ENCODE measurements at places on chromosomes 7 and 10. TPM values are rescaled to one million over a fixed set of nuclear protein-coding genes. Genes with fewer than 3 reads are reported as not detected.

- DNase-seq: no peak
- H3K27me3 ChIP-seq: no peaks in the 10 kb centered on the region
- no peaks in the 10 kb centered on the region for H3K4me1 ChIP-seq
- no peak overlapping the region for H3K27ac ChIP-seq
Observed at GRCh38 chr10:21272643-21273399, 252.7 kb downstream of the SKIDA1 start.

The MYH16 gene
- not detected for polyA plus RNA-seq

DNA sequence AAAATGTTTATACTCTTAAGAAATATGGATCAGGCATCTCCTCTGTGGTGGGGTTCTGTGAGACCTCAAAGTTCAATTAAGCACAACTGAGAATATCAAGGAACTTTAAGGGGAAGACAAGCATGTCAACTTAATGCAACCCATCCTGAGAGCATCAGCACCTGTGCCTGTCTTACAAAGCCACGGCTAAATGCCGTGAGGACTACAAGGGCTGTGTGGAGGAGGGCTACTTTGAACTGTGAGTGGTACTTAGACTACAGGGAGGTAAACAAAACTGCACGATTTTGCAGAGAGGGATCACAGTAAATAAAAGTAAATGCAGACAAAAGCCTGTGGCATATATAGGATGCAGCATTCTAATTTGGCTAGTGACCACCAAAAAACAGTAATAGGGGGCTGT, 139.1 kb downstream of the ATE1 start:
- no peaks in the 10 kb centered on the region for H3K27me3 ChIP-seq
- no peaks in the 10 kb centered on the region for H3K4me1 ChIP-seq
- no peak overlapping the region for H3K4me3 ChIP-seq
- no peak for DNase-seq
- no peak overlapping the region for H3K27ac ChIP-seq

DNA sequence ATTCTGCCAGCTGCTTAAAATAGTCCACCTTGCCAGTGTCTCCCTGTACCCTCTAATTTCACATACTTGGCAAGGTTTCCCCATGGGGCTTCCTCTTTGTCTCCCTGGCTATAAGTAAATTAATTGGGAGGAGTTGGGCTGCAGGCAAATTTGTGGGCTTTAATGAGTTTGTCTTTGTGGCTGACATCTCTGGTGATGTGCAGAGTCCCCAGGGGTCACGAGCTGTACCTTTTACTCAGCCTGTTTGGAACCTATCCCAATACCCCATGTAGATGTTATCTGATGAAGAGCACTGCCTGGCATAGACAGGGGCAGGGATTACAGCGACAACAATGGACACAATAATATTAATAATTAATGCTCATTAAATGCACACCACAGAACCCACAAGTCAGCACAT, 132.5 kb downstream of the SLIT1 start:
- no peaks in the 10 kb centered on the region for H3K4me1 ChIP-seq
- H3K27ac ChIP-seq: no peak overlapping the region
- no peaks in the 10 kb centered on the region for H3K36me3 ChIP-seq
- no peak for DNase-seq
- peaks cover 15% of the 10 kb centered on the region for H3K27me3 ChIP-seq

GRCh38 chr7:27739909-27740448, at the start of gene TAX1BP1:
TAX1BP1 (plus strand) TSS chr7:27740162; CDS start chr7:27748525, 8,363 bp downstream.
- no peaks in the 10 kb centered on the region for H3K27me3 ChIP-seq
- H3K4me1 ChIP-seq: peaks cover 25% of the 10 kb centered on the region

DNA sequence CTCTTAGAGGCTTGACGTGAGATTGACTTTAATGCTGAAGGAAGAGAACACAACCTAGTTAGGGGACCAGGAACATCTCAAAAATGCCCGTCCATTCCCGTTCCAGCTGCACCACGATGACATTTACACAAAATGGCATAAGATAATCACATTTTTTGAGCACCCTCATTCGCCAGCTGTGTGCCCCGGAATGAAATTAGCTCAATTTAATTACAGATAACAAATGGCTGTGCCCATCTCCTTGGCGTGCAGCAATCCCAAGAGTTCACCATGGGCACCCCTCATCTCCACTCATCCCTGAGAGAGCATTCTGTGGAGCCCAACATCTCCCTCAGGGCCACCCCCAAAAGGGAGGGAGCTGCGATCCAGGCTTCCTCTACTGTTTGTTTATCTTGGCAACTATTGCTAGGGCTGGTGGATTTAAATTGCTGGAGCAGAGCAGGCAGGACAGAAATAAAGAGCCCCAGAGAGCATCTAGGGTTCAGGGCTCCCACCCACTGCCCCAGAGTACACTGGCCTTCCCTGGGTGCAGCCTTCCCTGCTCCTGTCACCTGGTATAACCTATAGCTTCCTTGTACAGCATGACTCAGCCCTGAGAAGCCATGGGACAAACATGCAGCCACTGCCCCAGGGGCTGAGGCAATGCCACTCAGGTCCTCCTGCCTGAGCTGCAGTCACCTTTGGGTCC, 263.5 kb downstream of the ZEB1 start:
- DNase-seq: peak; percentile 39
- no peak overlapping the region for H3K4me3 ChIP-seq

DNA sequence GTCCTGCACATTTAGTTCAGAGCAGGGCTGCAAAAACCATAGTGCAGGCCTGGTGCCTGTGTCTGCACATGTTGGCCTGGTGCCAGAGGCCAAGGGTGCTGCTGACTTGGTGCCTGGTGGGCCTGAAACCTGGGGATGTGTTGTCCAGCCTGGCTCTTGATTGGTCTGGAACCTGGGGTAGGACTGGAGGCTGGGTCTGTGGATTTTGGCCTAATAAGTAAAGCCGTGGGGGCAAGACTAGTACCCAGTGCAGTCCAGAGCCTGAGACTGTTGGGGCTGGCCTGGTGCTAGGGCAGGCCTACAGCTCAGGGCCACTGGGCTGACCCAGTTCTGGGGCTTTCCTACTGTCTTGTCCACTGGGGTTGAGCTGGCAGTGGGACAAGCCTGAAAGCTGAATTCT, 817.9 kb downstream of the DNAJB9 start:
- H3K36me3 ChIP-seq: no peaks in the 10 kb centered on the region
- H3K27me3 ChIP-seq: no peaks in the 10 kb centered on the region
- H3K4me3 ChIP-seq: no peak overlapping the region
- no peak overlapping the region for H3K27ac ChIP-seq

DNA sequence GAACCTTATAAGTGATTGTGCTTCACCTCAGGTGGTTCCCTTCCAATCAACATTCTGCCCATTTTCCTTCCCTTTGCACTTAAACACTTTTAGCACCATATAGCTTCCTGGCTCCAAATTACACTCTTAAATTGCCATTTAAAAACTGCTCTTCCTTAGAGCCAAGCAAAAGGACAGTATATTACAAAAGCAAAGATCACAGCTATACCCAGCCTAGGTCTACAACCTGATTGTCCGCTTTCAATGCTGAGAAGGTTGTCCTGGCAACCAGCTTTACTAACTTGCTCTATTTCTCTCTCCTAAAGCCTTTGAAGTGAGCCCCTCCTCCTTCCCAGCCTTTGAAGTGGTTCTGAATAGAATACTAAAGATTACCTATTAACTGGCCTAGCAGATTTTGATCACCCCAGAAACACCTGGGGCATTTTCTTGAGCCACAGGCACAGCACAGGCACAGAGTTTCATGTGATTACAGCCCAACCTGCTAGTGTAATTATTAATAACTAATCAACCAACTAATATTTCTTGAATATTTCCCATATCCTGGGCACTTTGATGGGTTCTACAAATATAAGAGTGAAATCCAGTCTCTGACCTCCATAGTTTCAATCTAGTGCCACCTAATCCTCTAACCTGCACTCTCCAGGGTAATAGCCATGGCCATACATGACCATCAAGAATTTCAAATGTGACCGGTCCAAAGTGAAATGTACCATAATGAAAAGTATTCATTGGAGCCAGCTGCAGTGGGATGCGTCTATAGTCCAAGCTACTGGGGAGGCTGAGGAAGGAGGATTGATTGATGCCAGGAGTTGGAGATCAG, 63.6 kb upstream of the TRIM24 start:
- no peaks in the 10 kb centered on the region for H3K36me3 ChIP-seq
- H3K4me1 ChIP-seq: no peaks in the 10 kb centered on the region
- DNase-seq: no peak
- no peaks in the 10 kb centered on the region for H3K27me3 ChIP-seq
- no peak overlapping the region for H3K27ac ChIP-seq

The CTAGE8 gene
- not detected for polyA plus RNA-seq

The TLX1 gene
- polyA plus RNA-seq: not detected

The CUTC gene
- polyA plus RNA-seq: 25.7 TPM

DNA sequence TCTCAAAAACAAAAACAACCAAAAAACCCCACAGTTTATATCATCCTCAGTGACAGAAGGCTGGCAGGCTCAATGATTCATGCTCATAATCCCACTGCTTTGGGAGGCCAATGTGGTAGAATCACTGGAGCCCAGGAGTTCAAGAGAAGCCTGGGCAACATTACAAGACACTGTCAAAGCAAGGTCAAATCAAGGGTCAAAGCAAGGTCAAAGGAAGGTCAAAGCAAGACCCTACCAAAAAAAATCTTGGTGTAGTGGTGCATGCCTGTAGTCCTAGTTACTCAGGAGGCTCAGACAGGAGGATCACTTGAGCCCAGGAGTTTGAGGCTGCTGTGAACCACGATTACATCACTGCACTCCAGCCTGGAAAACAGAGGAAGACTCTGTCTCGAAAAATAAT, 14.2 kb upstream of the NPC1L1 start:
- DNase-seq: no peak
- H3K27me3 ChIP-seq: no peaks in the 10 kb centered on the region
- H3K4me3 ChIP-seq: no peak overlapping the region
- no peaks in the 10 kb centered on the region for H3K36me3 ChIP-seq

GRCh38 chr7:149175150-149175549, 20.2 kb upstream of the ZNF282 start:
- no peaks in the 10 kb centered on the region for H3K27me3 ChIP-seq
- no peaks in the 10 kb centered on the region for H3K4me1 ChIP-seq
- peaks cover 41% of the 10 kb centered on the region for H3K36me3 ChIP-seq
- no peak overlapping the region for H3K27ac ChIP-seq
- no peak for DNase-seq
- no peak overlapping the region for H3K4me3 ChIP-seq

DNA sequence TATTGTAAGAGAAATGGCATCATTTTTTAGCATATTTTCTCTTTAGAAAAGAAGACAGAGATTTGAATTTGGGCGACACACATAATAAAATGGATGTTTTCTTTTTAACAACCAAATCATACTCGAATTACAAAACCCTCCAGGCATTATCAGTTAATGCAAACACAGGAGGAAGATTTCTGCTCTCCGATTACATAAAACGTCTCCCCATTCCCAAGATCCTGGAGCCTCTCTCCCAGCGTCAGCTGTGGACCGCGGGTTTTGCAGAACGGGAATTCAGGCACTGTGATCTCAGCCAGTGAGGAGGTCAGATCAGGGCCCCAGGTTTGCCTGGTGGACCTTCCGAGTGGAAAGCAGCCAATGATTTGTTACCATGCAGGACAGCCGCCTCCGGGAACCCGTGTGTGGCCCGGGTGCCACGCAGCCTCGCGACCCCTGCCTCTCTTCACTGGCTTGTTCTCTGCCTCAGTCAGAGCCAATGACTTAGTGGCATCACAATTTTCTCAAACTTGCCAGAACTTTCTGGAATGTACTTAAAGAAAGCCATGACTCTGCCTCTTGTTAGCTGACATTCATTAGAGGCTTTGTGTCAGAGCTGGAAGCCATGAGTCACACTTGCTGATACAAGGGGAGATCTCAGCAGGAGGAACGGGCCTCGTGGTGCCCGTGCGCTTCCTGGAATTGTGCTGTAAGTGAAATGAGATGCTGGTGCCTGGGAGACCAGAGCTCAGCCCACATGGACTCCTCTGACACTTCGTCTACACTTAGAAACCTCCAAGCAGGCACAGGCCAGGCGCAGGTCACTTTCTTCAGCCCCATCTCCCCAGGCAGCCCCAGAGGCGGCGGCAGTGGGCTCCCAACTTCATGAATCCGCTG, 246.1 kb downstream of the KLF6 start:
- peak; percentile 99 for DNase-seq
- peaks cover 41% of the 10 kb centered on the region for H3K4me1 ChIP-seq
- H3K27me3 ChIP-seq: no peaks in the 10 kb centered on the region
- peak overlapping the region; percentile 94 for H3K27ac ChIP-seq
- H3K4me3 ChIP-seq: peak overlapping the region; percentile 51
- H3K36me3 ChIP-seq: no peaks in the 10 kb centered on the region

DNA sequence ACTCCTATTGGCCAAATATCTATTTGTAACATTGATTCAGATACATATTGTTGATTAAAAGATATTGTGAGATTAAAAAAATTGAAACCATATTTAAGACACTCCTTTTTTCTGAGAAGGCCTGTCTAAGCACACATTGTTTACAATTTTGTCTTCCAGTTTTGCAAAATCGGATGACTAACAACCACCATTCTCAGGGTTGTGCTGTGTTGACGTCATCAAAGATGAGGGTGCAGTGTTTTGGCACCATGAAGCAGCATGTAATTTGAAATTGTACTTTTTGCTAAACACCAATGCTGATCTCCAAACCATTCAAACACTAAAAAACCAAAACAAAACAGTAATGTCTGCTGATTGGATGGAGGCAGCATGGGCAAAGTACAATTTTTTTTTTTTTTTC, 7.4 kb downstream of the CREB5 start:
- no peaks in the 10 kb centered on the region for H3K36me3 ChIP-seq
- H3K27me3 ChIP-seq: no peaks in the 10 kb centered on the region
- peak; percentile 96 for DNase-seq
- peak overlapping the region; percentile 48 for H3K27ac ChIP-seq
- peaks cover 15% of the 10 kb centered on the region for H3K4me1 ChIP-seq

The SLC26A4 gene
- 0.24 TPM for polyA plus RNA-seq

DNA sequence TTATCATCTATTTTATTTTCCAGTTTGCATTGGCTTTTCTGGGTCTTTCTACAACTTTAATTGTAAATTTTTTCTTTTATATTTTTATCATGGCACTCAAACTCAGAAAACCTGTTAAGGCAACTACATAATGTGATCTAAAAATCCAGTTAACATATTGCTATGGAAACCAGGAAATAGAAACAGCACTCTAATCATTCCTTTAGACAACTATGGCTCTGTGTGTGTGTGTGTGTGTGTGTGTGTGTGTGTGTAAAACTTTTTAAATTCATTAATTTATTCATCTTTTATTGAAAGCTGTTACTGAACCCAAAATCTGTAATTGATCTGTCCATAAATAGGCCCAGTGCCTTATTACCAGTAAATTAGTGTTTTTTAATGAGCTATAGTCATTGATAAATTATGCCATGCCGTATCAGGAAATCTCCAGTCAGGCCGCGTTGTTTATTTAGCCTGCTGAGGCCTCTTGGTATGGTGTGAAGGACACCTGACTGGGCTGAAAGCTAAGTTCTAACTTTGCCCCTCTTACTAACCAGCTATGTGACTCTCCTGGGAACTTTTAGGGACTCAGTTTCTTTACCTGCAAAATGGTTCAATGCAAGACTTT, 1.5 kb upstream of the MET start:
- DNase-seq: no peak
- no peak overlapping the region for H3K27ac ChIP-seq
- H3K27me3 ChIP-seq: no peaks in the 10 kb centered on the region
- no peaks in the 10 kb centered on the region for H3K36me3 ChIP-seq
- H3K4me3 ChIP-seq: no peak overlapping the region
- peaks cover 17% of the 10 kb centered on the region for H3K4me1 ChIP-seq

GRCh38 chr7:146764458-146764857, 647.9 kb downstream of the CNTNAP2 start:
- H3K27ac ChIP-seq: no peak overlapping the region
- no peak overlapping the region for H3K4me3 ChIP-seq
- DNase-seq: no peak
- no peaks in the 10 kb centered on the region for H3K4me1 ChIP-seq
- H3K36me3 ChIP-seq: no peaks in the 10 kb centered on the region

The GALNT17 gene
- not detected for polyA plus RNA-seq

Measured in GM23248 (cell line).